ENCODE measurements at places on chromosomes 16 and 17.

DNA sequence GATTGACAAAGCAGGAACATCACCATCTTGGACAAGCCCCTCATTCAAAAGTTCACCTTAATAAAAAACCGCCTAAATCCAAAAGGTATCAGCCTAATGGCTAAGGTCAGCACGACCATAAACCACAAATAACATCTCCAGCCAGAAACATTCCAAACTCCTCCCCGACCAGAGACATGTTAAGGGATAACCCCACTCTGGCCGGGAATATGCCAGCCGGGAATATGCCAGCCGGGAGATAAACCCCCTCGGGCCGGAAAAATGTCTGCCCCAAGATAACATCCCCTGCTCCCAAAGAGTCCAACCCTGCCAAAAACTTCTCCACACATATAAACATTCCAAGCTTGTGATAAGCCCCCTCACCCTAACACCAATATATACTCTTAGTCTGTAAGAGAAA is 1.4 kb downstream of the DHX33 start:
- DNase-seq = no peak

- no peak for DNase-seq
Observed at GRCh38 chr17:82940226-82941020, 100.6 kb upstream of the ZNF750 start.

GRCh38 chr16:5020551-5020950 is 13.2 kb downstream of the NAGPA start:
- no peak for DNase-seq

GRCh38 chr17:65047941-65048340 is 8.6 kb downstream of the GNA13 start:
- no peak for DNase-seq

DNA sequence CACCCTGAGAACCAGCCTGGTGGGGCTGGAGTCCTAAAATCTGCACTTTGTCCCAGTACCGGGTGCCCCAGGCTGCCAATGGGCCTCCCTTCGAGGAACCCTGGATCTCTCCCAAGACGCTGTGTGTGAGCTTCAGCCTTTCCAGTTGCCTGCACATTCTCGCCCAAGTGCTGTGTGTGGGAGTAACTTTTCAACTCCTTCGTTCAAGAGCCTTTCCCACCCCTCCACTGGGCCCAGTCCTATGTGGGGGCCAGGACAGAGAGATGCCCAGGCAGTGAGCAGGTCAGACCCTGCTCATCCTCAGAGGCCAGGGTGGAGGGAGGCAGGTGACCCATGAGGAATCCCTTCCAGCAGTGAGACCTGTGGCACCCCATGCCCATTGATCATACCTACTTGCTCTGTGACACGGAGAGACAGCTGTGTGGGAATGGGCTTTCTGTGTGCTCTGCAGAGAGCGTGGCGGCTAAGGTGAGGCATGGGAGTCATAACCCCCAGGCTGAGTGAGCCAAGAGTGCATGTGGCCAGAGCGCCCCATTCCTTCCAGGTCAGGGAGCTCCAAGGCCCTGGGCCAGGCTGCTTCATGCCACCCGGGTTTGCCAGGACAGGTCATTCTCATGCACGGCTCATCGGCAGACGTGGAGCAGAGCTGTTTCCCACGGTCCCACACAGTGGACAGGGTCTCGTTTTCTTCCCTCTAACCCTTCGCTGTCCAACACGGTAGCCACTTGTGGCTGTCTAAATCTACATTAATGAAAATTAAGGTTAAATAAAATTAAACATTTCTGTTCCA is 154.4 kb downstream of the CLEC16A start:
- no peak for DNase-seq

- no peak for DNase-seq
Observed at GRCh38 chr17:32323811-32324491, 18.0 kb downstream of the C17orf75 start.

DNA sequence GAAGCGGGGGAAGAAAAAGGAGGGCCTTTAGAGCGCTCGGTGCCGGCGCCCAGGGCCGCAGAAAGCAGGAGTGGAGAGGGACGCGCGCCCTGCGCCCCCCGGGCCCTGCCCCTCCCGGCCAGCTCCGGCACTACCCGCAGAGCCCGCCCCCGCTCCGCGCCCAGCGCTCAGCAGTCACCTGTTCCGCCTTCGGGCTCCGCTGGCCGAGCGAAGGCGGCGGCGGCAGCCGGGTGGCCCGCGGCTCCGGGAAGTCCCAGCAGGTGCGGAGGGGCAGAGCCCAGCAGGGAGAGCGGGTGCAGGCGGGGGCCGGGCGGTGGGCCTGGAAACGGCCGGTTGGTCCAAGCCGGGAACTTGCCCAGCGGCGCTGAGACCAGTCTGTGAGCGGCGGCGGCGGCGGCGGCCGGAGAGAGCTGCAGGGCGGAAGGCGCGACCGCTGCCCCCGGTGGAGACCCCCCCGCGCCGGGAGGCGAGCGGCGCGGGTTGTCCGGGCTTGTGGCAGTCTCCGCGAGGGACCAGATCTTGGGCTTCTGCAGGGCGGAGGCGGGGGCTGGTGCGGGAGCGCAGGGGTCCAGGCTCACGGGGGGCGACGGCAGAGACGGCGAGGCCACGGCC is 2.2 kb downstream of the IRX3 start:
- no peak for DNase-seq

DNA sequence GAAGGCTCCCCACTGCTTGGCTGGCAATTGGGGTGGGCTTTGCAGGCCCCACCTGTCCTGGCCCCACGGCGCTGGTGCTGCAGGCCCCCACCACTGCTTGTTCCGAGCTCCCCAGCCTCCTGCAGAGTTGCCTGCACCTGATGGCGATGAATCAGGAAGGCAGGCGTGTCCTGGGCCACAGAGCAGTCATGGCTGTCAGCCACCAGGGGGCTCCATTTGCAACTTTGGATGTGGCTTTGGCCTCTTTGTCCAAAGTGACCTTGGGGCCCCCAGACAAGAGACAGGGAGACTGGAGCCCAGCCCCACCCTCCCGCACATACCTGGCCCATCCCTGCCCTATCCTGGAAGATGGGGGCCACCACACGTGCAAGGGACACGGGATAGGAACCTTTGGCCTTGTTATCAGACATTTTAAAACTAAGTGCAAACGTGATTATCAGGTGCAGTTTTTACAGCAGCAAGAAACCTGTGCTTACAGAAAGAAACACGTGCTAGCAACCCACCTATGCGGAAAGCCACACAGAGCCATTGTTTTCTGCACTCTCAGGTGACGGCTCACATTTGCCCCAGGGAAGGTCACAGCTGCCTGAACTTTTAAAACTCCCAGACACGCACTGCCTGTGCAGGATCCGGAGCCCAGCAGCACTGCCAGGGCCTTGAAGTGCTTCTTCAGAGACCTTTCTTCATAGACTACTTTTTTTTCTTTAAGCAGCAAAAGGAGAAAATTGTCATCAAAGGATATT is at the start of gene DNASE1:
TSS of gene DNASE1 (plus strand) at position 443 of the 743 bp plus-strand sequence. CDS start 683 bp downstream, outside the sequence.
- DNase-seq = peak; percentile 56

GRCh38 chr16:80174416-80174815 is 366.4 kb upstream of the DYNLRB2 start:
- no peak for DNase-seq

DNA sequence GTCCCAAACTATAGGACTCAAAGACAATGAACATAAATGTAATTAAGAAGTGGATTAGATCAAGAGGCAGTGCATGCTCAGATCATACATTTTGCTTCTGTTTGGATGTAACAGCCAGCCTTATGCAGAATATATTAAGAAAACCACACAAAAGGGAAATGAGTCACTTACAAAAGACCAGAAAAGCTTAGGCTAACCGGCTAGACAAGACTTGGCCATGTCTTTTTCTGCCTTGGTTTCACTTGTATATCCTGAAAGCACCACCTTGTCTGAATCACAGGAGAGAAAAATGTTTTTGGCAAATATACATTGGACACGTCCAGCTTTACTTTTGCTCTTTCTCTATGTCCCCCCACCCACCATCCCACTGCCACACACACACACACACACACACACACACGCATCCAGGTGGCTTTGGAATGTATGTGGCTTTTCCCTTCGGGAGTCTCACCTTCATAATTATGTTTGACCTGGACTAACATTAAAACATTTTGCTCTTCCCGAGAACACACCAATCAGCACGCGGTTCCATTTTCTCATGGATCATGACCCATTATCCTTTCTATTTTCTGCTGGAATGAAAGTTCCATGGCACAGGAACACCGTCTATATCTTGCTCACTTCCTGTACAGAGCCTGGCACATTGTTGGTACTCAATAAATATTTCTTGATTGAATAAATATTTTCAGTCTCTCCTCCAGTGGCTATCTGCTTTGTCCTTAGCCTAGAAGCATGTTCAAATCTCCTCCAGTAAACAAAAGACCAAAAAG is 64.6 kb downstream of the CDK5R1 start:
- peak; percentile 9 for DNase-seq

DNA sequence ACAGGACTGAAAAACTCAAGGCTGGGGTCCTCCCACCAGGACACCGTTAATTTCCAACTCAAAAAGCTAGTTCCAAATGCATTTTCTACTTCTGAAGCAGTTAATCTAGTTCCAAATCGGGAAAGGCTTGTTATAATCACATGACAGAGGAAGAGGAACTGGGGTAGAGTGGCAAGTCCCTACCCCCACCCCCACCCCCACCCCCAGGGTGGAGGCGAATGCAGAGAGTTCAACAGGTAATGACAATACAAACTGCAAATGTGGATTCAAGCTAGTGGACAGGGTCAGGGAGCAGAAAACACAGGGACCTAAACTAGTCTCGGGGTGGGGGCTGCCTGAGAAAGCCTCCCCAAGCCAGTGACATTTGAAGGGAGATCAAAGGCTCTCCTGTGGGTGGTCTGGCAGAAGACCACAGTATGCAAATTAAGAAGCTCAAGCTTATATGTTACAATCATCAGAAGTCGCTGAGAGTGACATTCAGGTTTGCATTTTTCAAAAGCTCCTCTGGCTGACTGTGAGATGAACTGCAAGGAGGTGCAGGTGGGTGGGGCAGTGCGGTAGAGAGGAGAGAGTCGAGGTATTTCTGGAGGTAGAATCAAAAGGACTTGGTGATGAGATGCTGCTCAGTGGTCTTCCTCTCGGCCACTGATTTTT is 56.4 kb upstream of the SLC25A19 start:
- DNase-seq = peak; percentile 54
